ENCODE measurements at places on chromosomes 3 and 15.

- DNase-seq, result no peak
Measured at GRCh38 chr3:155252021-155252420, 41.5 kb downstream of the STRIT1 start.

DNA sequence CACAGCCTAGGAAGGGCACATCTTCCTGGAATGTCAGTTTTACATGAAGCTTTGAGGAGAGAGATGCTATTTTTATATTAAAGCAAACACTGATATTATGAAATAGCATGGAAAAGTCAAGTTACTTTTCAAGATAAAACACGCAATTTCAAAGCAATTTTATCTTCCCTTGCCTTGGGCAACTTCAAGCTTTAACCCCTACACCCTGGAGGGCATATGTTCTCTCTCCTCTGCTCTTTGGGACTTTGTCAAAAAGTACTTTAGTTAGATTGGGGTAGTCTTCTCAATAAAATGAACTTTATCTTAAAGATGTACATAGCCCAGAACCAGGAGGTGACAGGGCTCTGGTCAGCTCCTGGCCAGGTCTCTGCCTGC is 86.9 kb upstream of the PLXNA1 start:
- DNase-seq, result no peak

DNA sequence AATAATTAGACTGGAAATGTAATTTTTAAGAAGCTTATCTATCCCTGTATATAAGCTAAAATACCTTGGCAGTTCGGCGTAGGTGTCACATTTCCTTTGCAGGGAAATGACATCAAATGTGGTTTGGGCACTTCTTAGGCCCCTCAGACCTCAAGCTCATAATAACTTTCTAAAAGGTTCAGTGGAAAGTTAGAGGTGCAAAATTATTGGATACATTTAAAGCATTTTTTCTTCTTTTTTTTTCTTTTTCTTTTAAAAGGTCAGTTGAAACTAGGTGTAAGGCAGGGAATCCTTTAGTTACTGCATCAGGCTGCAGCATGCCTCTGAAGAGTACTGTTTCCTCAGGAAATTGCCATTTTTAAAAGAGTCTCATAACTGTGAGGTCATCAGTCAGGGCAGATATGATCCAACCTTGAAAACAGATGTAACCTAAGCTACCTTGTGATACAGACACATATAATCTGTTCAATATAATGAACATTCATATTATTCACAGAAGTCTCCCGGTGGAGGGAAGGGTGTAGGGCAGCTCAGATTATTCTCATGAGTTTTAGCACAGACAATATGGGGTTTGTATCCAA is 4.8 kb downstream of the SACM1L start:
- DNase-seq, result no peak

- DNase-seq, result no peak
Measured at GRCh38 chr3:120393243-120393642, 44.1 kb upstream of the LRRC58 start.

DNA sequence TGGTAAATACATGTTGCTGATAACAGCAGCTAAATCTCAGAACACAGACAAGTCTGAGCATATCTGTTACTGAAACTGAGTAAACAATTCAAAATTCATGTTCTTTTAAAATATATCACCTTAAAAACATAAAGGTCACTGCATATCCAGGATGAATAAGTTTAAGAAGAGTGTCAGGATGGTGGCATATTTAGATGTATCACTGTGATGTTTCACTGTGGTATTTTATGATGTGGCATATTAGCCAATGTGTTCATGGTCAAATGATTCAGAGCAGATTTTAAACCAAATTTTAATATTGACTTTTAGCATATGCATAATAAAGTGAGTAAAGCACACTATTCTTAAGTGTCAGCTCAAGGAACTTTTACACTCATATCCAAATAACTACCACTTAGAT is 346.4 kb upstream of the DPPA4 start:
- DNase-seq, result no peak

GRCh38 chr15:100005715-100006114 is 272.5 kb upstream of the LYSMD4 start:
- DNase-seq, result no peak

DNA sequence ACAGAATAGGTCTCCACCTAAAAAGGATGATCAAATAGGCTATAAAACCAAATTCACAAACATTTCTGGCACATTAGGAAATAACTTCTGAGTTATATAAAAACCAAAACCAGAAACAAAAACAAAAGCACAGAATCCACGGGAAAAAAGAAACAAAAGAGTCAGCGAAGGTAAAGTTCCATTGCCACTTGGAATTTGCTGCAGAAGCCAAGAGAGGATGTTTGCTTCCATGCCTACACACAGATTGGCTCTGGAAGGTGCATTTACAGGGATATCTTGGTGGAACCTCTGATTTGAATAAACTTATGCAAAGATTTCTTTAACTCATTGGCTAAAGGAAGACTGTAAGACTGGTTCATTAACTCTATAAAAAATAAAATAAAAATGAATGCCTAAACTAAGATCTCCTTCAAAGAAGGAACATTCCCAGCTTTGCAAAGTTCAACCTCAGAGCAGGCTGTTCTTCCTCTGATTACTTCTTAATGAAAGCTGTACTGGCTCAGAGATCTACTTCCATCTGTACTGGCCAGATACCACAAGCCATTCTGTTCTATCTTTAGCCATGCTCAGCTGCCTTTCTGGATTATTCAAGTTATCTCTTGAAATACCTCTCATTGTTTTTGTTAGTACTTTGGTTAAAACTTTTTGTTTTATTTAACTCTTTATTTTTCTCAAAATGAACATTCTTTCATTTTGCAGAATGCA is 537.5 kb upstream of the CCDC54 start:
- DNase-seq, result no peak

DNA sequence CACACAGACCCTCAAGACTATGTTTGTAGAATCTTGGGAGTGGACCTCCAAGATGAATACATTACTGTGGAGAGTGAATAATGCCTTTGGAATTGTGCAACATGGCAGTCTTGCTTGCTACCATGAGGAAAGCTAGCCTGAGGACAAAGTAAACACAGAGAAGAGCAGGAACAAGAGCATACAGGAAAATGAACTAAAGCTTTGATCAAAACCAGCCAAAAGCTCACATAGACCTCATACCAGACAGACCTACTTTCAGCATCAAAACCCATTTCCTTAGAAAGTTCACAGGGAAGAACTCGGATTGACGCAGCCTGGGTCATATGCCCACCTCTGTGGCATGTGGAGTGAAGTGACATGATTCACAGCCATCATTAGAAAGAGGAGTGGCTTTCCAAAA is 3.3 kb upstream of the RAB8B start:
- no peak for DNase-seq

GRCh38 chr3:29353807-29354206 is 72.9 kb downstream of the RBMS3 start:
- no peak for DNase-seq

GRCh38 chr3:153099131-153099530 is 62.9 kb upstream of the RAP2B start:
- no peak for DNase-seq

GRCh38 chr3:190528706-190529105 is 14.8 kb downstream of the IL1RAP start:
- no peak for DNase-seq

DNA sequence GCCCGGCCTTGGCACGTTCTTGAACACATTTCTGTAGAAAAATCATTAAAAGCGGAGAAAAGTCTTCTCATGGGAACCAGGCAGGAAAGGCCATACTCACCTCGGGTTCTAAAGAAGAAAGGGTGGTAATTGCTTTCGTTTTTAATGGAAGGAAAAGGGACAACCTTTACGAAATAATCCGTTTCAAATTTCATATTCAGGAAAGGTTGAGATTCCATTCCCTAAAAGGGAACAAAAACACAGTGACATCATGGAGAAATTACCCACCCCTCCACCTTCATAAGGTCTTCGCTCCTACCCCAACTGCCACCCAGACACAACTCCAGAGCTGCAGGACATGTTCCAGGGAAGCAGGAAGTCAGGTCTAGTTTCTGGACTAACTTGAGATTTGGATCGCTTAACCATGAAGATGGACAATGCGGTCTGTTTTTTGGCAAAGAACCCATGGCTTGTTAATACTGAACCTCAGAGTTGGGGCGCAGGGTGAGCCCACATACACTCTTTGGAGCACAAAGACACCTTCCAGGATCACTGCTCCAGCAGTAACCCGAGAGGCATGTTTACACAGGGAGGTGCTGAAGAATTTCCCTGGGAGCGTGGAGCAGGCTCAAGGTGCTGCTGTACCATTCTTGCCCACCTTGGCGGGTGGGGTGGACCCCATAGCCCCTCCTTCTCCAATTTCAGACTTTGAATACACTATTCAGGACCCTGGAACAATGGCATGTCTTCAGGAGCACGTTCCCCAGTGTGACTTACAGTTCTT is 49.2 kb downstream of the SPATA12 start:
- no peak for DNase-seq

DNA sequence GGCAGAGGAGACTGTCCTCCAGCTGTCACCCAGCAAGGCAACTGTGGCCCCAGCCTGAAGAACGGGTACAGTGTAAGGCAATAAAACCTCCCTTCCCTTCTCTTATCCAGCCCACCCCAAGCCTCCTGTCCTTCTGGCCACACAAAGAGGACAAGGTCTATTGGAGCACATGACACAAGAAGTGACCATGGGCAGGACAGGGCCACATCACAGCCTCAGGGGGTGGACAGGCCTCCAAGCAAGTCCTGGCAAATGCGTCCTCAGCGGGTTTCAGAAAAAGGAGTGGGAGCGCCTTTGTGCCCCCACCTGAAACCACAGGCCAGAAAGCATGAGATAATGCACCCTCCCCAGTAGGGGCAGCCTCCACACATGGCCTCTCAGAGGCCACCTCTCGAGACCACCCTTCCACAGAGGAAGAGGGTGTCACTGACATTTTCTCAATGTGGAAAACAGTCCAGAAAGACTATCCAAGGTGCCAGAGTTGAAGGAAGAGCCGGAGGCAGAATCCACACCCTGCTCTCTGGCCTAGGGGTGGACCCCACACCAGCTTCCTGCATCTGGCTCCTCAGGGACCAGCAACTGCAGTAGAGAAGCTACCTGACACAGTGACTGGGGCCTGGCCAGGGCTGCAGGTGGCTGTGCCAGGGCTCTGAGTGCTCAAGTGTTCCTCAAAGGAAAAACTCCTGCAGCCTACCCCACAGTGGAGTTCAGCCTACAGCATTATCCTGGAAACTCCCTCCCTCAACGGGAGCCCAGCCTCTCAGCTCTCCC is 43.9 kb downstream of the CCDC12 start:
- DNase-seq, result no peak

DNA sequence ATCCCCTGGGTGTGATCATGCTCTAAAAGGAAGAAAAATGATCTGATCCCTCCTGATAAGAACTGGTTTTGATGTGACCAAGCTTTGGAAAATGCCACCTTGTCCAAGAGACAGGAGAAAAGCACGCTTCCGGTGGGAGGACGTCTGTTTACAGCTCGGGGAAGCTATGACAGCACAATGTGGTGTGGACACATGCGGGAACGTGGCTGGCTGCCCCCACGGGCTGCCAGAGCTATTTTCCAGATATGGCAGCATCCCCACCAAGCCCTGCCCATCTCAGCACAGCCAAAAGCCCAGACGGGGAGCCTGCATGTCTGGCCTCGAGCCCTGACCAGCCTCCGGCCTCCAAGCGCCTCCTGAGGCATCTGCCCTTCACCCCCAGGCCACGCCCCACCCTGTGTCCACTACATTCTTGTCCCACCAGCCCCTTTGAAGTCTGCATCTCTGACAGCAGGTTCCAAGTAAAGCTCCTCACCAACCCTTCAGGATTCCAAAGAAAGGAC is 63.2 kb upstream of the HRH1 start:
- DNase-seq, result no peak

- peak; percentile 29 for DNase-seq
Measured at GRCh38 chr15:66886241-66886675, 179.1 kb upstream of the SMAD3 start.

DNA sequence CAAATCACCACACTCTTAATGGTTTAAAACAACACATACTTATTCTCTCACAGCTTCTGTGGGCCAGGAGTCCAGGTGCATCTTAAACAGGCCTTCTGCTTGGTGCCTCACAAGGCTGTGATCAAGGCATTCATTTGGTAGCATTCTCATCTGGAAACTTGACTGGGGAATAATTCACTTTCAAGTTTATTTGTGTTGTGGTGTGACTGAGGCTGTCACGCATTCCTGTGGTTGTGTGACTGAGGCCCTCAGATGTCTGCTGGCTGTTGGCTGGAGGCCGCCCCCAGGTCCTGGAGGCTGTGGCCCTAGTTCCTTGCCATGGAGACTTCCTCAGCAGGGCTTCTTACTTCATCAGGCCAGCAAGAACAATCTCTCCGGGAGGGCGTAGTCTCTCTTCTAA is 16.9 kb upstream of the FAM3D start:
- no peak for DNase-seq

DNA sequence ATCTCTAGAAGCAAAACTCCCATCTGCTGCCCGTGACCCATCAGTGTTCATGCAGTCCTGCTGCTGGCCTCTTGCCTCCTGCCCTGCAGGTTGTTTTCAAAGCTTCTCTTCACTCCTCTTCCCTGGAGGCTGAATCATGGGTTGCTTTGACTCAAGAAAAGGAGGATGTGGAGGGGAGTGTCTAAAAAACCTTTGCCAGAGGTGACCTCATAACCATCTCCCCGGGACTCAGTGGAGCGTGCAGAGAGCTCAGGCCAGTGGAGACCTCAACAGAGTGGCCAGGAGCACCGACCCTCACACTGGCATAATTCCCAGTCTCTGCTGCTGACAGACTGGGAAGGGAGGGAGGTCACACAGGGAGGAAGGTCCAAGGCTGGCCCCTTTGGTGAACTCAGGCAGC is 60.9 kb upstream of the ITGA11 start:
- DNase-seq, result no peak

- no peak for DNase-seq
Measured at GRCh38 chr15:70031261-70031660, 66.5 kb downstream of the TLE3 start.

DNA sequence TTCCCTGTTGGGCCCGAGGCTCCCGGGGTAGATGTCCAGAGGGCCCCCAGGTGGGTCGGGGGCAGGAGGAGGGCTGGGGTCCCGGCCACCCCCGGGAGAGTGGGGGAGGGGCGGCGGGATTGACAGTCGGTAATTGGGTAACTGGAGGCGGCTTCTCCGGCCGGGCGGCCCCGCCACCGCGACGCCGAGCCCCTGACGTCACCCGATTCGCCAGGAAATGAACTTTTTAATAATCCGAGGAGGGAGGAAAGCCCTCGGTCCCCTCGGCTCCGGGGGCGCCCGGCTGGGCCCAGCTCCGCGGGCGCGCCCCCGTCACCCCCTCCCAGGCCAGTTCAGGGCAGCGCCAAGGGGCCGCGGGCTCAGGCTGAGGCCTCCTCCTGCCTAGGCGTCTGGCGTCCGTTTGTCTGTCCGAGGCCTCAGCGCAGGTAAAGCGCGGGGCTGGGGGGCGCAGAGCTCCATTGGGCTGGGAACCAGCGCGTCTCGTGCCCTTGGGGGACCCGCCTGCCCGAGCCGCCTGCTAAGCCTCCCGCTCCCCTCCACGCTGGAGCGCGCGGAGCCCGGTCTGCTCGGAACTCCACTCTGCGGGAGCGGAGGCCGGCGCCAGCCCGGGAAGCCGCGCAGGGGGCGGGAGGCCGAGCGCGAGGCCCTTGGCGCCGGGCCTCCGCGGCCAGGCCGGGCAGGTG is 3.9 kb downstream of the GATA2 start:
- peak; percentile 49 for DNase-seq

DNA sequence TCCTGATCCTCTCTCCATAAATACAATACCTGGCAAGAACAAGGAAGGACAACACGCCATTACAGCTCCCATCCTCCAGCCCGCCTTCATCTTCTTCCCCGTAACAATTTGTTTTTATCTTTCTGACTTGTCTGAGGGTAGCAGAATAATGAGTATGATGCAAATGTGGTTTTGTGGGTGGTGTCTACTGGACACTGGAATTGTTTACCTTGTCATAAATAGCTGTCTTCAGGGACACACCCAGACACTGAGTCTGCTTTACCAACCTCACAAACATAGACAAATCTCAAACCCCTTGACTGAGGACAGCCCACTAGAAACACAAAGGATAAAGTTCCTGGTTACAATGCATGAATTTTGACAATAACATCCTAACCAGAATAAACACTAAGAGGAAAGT is 13.4 kb downstream of the WDR72 start:
- DNase-seq, result no peak

Measured in NCI-H1048 (cell line).